ENCODE measurements at places on chromosomes 1 and 21.
A peak's percentile ranks its signal among the peaks of the same experiment; 100 is the strongest.

DNA sequence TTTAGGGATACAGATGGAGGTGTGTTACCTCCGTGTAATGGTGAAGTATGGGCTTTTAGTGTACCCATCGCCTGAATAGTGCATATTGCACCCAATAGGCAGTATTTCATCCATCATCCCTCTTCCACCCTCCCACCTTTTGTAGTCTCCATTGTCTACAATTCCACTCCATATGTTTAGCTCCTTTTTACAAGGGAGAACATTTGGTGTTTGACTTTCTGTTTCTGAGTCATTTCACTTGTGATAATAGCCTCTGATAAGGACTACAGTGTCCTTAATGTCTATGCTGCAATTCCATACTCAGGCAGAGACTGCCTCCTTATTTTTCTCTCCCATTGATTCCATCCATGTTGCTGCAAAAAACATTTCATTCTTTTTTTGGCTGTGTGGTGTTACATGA lies 48.7 kb downstream of the OVGP1 start:
- no peak for DNase-seq

DNA sequence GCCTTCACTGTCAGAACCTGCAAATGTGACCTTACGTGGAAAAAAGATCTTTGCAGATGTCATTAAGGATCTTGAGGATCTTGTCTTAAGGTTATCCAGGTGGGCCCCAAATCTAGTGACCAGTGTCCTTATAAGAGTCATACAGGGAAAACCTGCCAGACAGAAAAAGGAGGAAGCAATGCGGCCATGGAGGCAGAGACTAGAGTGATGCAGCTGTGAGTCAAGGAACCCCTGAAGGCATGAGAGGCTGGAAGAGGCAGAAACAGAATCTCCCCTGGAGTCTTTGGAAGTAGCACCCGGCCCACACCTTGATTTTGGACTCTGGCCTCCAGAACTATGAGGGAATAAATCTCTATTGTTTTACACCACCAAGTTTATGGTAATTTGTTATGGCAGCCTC lies 36.5 kb upstream of the DNASE2B start:
- no peak for DNase-seq

DNA sequence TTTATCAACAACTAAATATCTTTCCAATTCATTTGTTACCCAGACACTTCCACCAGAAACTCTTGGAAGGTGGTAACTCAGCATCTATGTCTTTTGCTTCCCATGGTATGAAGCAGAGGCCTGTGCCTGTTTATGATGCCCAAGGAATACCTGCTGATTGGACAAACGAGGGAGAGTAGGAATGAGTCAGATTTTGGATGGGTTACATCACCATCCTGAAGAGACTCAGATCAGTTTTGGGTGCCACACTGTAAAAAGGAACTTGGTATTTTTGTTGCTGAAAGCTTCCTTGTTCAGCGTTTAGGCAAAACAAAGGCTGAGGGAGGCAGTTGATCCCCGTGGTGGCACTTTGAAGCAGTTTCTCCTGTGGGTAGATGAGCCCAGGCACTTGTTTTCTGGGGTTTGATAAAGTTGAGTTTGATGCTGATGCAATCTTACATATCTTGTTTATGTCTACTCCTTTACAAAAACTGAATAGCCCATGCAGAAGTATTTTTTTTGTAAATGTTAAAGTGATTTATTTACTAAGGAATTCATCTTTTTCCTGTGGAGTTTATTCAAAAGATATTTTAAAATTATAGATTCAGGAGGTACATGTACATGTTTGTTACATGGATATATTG lies 26.7 kb upstream of the CYP4X1 start:
- no peak for DNase-seq

- no peak for DNase-seq
These were observed 30.5 kb downstream of the CLSTN1 start for GRCh38 chr1:9793291-9793690.

DNA sequence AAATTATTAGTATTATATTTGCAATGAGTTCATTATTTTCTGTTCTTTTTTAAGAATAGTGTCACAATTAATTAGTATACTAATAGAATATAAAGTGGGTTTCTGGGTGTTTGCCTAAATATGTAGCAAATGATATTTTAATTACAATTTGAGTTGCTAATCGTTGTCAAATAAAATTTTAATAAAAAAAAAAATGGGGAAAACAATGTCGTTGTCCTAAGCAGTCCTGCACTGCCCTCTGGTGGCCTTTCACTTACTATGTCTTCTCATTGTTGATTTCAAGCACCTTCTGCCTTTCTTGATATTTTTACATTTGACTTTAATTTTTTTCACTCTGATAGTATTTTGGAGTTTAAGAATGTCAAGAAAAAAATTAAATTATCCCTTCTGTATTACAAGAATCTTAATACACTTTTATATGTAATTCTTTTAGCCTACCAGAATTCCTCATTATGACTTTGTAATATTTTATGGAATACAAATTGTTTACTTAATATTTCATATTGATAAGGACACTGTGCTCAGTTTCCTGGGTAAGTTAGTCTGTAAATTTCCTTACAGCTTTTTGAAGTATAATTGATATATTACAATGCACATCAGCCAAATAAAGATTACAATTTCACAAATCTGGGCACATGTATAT lies 104.5 kb upstream of the FMN2 start:
- no peak for DNase-seq

DNA sequence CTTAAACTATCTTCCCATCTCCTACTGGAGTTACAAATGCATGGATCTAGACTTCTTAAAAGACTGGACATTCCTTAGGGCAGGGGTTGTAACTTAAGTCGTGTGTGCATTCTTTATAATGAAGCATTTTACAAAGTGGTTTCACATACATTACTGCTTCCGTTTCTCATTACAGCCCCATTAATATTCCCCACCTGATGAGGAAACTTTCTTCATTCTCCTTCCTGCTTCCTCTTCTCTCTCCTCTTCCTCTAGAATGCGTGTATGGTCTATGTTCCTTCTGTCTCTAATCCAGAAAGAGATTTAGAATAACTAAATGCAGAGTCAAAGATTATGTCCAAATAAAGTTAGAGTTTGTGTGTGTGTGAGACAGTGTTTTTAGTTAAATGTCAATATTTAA lies 1.8 kb upstream of the CAP1 start:
- no peak for DNase-seq

- no peak for DNase-seq
These were observed 171.9 kb downstream of the COL24A1 start for GRCh38 chr1:85984636-85985035.

- DNase-seq: no peak
These were observed 396 bp downstream of the ELAVL4 start for GRCh38 chr1:50109116-50109515.

- DNase-seq: no peak
These were observed 2.2 kb downstream of the CLIC6 start for GRCh38 chr21:34670962-34671348.

DNA sequence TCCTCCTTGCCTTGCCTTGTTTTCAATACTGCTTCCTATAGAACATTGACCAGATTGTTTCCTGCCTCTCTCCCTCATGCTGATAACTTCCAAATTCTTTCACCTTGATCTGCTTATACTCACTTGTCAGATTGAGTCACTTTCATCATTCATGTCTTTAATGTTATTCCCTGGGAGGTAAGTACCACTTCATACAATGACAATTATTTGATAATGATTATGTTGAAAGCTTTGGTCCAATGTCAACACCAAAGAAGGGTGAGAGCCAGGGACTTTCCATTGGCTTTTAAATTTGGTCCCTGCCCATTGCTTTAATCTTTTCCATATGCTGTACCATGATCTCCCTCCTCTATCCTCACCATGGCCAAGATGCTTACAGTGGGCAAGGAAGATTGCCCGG lies 137.4 kb downstream of the SYT2 start:
- no peak for DNase-seq

- DNase-seq: no peak
These were observed 753.3 kb downstream of the LTN1 start for GRCh38 chr21:28239340-28239739.

DNA sequence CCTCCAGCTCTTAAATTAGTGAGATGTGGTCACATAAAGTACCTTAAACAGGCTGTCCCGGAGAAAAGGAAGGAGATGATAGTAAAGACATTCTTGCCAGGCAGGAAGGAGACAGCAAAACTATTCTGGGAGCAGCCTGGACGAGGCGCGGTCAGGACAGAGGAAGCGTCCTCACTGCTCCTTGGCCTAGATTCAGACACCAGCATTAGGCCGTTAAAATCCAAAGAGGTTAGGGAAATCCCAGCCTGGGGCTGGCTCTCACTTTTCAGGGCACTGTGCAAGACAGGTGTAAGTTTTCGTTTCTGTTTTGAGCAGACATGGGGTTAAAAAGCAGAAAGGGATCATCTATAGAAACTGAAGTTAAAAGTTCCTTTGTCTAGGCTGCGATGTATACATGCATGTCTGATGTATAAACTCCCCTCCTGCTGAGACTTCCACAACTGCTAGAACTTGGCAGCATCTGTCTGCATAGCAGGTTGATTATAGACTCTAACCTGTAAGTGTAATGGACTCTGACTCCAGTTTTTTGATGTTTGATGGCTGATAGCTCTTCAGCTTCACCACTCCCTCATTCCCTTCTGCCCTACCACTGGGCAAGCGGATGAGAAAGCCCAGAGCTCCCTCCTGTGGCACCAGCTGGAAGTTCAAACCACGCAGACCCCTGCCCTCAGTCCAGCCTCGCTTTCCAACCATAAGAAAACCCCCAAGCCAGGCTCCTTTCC lies 21.5 kb downstream of the STPG1 start:
- peak; percentile 65 for DNase-seq

GRCh38 chr1:225597926-225598575 lies 54.9 kb downstream of the ENAH start:
- no peak for DNase-seq

- DNase-seq: no peak
These were observed 4.4 kb upstream of the MPZL1 start for GRCh38 chr1:167717351-167717750.

- no peak for DNase-seq
These were observed 10.3 kb downstream of the LMNA start for GRCh38 chr1:156124557-156125483.

GRCh38 chr1:116740746-116741145 lies 13.5 kb upstream of the CD2 start:
- DNase-seq: no peak

All from memory B cell (primary cell).